ENCODE measurements at places on chromosomes 7 and 10.
A peak's percentile ranks its signal among the peaks of the same experiment; 100 is the strongest.

DNA sequence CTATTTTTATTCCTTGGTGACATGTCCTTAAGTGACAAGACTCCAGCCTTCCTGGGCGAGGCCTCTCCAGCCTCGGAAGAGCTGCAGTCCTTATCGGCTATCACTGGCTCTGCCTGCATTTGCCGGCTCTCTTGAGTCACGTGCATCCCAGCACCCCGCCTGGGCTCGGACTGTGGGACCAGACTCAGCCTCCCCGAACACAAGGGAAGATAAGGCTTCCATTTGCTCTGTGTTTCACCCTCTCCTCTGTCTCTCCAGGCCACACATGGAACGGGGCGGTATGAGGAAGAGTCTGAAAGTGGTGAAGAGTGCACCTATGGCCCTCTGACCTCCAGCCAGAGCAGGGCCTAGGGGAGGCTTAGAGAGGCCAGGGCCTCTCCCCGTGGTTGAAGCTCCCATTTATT, 4.7 kb downstream of the GDF2 start:
- DNase-seq, result no peak

DNA sequence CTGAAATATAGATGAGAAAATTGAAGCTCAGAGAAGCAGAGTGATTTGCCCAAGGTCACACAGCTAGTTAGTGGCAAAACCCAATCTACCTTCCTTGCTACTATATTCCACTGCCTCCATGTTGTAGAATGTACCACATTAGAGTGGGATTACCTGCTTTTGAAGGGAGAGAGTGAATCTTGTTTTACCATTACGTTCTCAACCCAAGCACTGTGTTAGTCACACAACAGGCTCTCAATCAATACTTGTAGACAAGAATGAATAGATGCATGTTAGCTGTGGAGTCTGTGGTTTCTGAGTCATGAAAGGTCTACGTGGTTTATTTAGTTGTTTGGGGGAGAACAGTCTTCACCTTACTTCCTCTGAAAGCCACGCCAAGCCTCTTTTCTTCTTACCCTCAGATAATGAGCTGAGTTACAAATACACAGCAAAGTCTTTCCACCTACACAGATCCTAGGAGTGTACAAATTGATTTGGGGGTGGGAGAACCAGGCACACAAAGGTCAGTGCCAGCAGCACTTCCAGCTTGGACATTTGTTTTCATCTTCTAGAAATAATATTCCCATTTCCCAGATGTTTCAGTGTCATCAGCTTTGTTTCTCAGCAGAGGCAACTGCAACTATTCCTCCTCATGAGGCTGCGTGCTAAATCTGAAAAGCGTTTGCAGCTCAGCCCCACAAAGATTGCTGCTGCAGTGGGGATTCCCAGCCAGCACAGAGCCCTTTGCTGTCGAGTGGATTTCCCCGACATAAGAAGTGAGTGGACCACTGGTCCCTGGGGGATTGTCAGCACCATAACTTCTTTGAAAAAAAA, 71.5 kb upstream of the ADO start:
- DNase-seq, result no peak

DNA sequence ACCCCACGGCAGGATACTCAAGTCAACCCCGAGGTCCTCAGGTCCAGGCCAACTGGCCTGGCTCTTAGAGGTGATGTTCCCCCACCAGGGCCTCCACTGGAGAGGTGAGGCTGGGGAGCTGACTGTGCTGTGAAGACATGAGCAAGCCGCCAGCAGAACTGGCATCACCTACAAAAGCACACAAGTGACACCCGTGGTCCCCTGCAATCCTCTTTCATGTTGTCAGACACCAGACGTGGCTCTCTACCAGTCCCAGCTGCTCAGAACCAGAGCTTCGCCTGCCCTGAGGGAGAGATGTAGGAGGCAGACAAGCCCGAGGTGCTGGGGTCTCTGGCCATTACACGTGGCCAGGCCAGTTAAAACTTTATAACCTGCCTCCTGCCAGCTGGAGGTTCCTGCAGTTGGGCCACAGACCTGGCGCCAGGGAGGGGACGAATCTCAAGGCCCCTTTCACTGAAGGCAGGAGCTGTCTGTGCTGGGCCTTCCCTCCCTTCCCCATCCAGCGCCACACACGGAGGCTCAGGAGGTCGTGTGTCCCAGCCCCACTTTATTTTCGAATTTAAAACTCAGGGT, 2.2 kb downstream of the COMTD1 start:
- DNase-seq, result no peak

DNA sequence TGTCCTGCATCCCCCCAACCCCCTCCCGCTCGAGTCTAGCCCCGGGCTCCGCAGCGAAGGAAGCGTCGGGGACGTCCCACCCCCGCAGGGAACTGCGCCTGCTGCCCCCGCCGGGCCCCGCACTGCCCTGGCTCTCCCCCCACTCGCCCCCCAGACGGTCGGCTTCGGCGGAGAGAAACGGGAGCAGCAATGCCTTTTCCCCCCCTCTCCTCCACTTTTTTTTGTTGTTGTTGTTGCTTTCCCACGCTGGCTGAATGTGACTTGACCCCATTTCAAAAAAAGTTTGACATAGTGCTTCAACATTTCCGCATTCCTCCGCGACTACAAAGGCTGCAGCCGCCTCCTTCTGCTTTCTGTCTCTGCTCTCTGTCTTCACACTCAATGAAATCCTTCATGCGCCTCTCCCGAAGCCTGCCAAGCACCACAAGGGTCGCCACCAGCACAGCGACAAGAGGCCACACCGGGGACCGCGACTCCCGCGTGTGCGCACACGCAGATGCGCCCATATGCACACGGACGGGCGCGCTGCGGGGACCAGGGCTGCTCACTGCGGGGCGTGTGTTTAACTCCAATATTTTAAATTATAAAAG, 1.0 kb downstream of the CDK6 start:
- peak; percentile 36 for DNase-seq

DNA sequence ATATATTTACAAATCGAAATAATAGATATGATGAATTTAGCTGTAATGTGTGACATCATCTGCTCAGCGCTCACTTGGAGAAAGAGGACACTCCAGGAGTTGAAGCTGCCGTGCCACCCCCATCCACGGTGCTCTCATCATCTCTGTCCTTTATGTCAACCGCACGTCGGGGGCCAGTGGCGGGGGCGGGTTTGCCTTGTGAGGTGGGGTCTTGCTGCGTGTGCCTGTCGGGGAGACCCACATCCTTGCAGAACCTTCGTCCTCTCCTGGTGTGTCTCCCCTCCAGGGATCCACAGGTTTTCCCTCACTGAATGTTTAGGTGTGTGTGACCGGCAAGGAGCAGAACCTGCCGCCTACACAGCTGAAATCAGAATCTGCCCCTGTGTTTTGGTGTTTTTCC, 71.6 kb downstream of the INPP5A start:
- DNase-seq, result no peak

DNA sequence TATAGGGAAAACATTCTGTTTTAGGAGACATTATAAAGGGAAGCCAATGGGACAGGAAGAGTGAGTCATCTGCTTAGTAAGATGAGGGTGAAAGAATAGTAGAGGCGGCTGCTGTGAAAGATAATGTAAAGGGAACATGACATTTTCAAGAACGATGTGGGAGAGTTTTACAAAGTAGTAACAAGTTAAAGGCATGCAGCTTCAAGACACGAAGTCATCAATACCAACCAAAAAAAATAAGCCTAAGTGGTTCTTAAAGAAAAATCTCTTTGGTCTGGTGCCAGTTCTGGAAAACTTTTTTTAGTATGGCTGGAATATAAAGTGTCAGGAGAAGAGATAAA, 6.1 kb downstream of the GSTO1 start:
- DNase-seq, result no peak

All from pons (tissue), 1 donor.